T-helper 2 cell treated with Interferon-gamma antibody and Interleukin-4, amounts not matched to agents 100 ng/mL and 5 ng/mL, for 36 hours (primary cell): ENCODE measurements at places on chromosomes 13 and 19. TPM values are rescaled to one million over a fixed set of nuclear protein-coding genes. Genes with fewer than 3 reads are reported as not detected.

Gene SPINT2
- 71.0 and 71.3 TPM in 2 replicates for total RNA-seq

Gene PRODH2
- not detected in 2 replicates for total RNA-seq

Gene SPART
- total RNA-seq: 24.7 and 25.9 TPM in 2 replicates

Gene LILRB1
- 0.11 TPM in 1 of 2 replicates, not detected in the other for total RNA-seq

Gene TGFB1
- 179 and 181 TPM in 2 replicates for total RNA-seq

Gene LILRB3
- total RNA-seq: 0.14 and 0.61 TPM in 2 replicates

Gene WDR87
- total RNA-seq: not detected in 2 replicates

Gene SGCG
- total RNA-seq: not detected in 2 replicates

Gene ZNF546
- total RNA-seq: 5.4 and 6.1 TPM in 2 replicates

Gene DHDH
- total RNA-seq: 0.52 and 0.75 TPM in 2 replicates

Gene KLK5
- total RNA-seq: not detected in 2 replicates

Gene S1PR4
- total RNA-seq: 230 and 236 TPM in 2 replicates

Gene SNRNP70
- total RNA-seq: 228 and 238 TPM in 2 replicates

Gene COL4A2
- not detected in 2 replicates for total RNA-seq

Gene DCLK1
- total RNA-seq: not detected in 2 replicates

Gene CEACAM16
- total RNA-seq: not detected in 2 replicates

Gene RANBP3
- total RNA-seq: 91.8 and 95.5 TPM in 2 replicates

Gene SMARCA4
- 111 and 112 TPM in 2 replicates for total RNA-seq

Gene ZNF530
- 7.6 and 7.7 TPM in 2 replicates for total RNA-seq

Gene SBSN
- not detected in 2 replicates for total RNA-seq

Gene ONECUT3
- not detected in 2 replicates for total RNA-seq

Gene KLK11
- total RNA-seq: not detected in 2 replicates

Gene PSG7
- not detected in 2 replicates for total RNA-seq

Gene SOHLH2
- total RNA-seq: not detected in 2 replicates

Gene ICAM5
- 0.70 and 0.82 TPM in 2 replicates for total RNA-seq

Gene ATP11A
- 64.2 and 68.2 TPM in 2 replicates for total RNA-seq

Gene DDX49
- total RNA-seq: 58.7 and 63.4 TPM in 2 replicates

Gene IL4I1
- total RNA-seq: 1.9 and 2.1 TPM in 2 replicates

Gene EML2
- total RNA-seq: 105 and 110 TPM in 2 replicates

Gene ZNF829
- total RNA-seq: 4.4 and 4.5 TPM in 2 replicates

Gene ERICH6B
- not detected in 2 replicates for total RNA-seq

Gene MAST1
- total RNA-seq: 0.73 and 1.0 TPM in 2 replicates

Gene TLE2
- total RNA-seq: 1.1 and 1.9 TPM in 2 replicates

Gene PGLYRP1
- total RNA-seq: not detected in 2 replicates

Gene ZNF253
- total RNA-seq: 12.3 and 12.4 TPM in 2 replicates

Gene FPR1
- not detected in 2 replicates for total RNA-seq

Gene KLK14
- 0.64 and 0.80 TPM in 2 replicates for total RNA-seq

Gene C1QTNF9B
- total RNA-seq: 0.18 TPM in 1 of 2 replicates, not detected in the other

Gene DKKL1
- not detected in 2 replicates for total RNA-seq

Gene UBL3
- 10.8 and 11.3 TPM in 2 replicates for total RNA-seq
